ENCODE measurements at places on chromosomes 4 and X.

- no peak for DNase-seq
These were observed 68.9 kb downstream of the RAB28 start for GRCh38 chr4:13415068-13415785.

DNA sequence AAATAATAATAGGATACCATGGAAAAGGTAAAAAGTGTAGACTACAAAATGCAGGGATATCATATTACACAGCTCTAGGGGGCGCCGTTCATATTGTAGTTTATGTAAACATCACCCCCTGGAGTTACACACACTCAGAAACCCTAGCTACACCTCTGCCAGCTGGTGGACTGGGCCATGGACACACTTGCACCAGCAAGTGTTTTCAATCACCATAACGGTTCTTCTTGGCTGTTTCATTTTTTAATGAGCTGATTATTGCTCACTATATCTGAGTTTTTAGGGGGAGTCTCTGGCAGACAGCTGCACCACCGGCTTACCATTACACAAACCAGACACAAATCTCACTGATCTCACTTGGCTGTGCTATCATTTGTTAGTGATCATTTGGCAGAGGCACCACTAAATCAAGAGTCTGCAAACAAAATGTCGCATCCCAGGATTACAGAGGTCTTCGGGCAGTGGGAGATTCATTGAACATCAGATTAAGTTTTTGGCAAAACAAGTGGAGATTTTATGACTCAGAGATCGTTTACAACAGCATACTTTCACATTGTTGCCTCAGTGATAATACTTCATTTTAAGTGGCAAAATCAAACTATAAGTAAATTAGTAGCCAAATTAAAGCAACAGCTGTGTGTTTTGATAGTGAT, 185.7 kb downstream of the UNC5C start:
- DNase-seq = no peak

- DNase-seq = no peak
These were observed 10.0 kb upstream of the LNX1 start for GRCh38 chr4:53601251-53601764.

GRCh38 chr4:15906020-15906443, 32.5 kb downstream of the FGFBP1 start:
- no peak for DNase-seq

DNA sequence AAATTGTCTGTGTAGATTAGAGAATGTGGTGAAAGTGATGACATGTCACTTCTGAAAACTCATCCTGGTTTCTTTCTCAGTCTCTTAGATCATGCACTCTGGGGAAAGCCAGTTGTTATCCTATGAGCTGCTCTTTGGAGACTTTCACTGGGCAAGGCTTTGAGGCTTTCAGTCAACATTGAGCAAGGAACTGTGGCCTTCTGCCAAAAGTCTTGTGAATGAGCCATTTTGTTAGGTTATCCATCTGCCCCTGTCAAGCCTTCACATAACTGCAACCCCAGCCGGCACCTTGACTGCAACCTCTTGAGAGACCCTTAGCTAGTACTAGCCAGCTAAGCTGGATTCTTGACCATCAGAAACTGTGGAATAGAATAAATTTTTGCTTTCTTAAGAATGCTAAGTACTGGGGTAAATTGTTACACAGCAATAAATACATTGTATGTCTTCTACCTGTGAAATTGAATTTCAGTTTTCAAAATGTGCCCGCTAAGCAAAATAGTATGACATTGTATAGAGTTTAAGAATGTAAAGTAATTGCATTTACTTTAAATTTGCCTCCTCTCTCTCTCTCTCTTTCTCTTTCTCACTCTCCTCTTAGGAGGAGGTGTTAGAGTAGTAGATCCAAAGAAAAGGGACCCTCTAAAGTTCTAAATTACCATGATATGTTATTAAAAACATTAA, 1273.0 kb downstream of the RAPGEF2 start:
- DNase-seq = no peak

- peak; percentile 58 for DNase-seq
These were observed 33.1 kb downstream of the FTHL17 start for GRCh38 chrX:31038575-31039326.

- DNase-seq = no peak
These were observed 77.2 kb downstream of the DMD start for GRCh38 chrX:33134164-33134563.

GRCh38 chr4:62940229-62940628, 1469.0 kb downstream of the TECRL start:
- DNase-seq = no peak

GRCh38 chrX:111151764-111152163, 55.8 kb downstream of the PAK3 start:
- no peak for DNase-seq
